ENCODE measurements at places on chromosomes 5 and 9.
A peak's percentile ranks its signal among the peaks of the same experiment; 100 is the strongest.

DNA sequence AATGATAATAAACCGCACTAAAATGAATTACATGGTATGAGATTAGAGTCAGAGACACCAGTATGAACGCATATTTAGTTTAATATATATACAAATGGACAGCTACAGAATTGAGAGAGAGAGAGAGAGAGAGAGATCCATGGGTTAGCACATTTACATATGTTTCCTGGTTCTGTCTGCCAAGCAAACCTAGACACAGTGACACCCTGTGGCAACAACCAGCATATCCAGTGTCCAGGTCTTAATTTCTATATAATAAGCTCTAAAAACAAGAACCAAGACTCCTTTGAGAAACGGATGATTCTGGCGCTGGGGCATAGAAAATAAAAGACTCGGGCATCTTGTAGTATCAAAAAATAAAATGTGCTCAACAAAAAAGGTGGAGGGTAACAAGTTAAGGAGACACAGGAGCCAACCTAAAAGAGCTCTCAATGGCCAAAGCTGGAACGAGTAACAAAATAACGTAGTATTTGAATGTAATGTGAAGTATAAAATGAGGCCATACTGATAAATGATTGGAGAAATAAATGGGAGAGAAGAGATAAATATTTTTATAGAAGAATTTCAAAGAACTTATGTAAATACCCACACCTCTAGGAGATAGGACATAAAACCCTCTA lies 84.5 kb downstream of the RFX3 start:
- DNase-seq: peak; percentile 46

GRCh38 chr9:8251566-8251965 lies 452.0 kb upstream of the DMAC1 start:
- DNase-seq: peak; percentile 73

GRCh38 chr5:63987053-63987452 lies 24.8 kb upstream of the HTR1A start:
- DNase-seq: no peak

DNA sequence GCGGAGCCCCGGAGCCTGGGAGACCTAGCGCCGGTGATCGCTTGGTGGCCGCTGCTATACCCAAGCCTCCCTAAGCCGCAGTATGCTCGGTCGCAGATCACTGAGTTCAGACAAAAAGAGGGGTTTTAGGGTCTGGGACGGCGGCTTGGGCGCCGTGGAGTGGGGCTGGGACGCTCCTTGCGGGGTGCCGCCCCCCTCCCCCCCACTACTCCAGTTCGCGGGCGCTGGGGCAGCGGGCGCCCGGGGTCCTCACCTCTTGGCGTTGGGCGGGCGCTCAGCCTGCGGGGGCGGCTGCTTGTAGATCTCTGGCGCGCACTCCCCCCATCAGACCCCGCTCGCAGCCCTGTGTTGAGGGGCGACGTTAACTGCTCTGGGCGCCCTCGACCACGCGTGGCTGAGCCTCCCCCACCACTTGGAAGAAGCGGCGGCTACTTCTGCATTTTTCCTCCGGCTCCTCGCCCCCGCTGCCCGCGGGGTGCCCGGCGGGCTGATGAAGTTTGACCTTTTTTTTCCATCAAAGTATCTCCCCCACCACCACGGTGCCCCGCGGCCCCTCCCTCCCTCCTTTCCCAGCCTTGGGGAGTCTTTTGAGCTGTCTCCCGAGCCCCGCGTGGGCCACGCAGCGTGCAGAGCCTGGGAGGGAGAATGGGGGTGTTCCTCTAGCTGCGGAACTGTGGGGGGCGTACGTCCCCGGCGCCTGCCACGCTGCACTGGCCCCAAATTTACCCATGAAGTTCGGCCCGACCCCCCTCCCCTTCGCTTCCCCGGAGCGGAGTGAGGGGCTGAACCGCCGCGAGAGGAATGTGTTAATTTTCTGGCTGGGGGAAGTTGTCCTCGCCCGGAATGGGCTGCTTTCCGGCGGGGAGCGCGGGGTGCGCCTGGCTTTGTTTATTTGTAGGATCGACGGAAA lies 1.2 kb downstream of the CXXC5 start:
- no peak for DNase-seq

DNA sequence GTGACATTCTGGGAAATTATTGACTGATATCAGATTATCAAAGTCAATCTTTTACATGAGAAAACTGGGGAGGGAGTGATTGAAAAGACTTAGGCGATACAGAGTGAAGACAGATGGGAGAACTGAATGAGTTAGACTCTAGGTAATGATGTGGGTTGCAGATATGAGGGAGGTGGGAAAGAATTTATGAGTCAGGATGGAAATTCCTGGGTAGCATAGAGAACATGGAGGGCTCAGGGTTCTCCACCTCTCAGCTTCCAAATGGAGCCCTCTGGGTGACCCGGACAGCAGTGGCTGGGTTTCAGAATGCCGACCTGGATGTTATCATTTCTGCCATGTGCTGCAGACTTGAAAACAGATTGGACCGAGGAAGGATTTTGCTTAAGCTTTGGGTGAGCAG lies 75.4 kb upstream of the SHB start:
- no peak for DNase-seq

DNA sequence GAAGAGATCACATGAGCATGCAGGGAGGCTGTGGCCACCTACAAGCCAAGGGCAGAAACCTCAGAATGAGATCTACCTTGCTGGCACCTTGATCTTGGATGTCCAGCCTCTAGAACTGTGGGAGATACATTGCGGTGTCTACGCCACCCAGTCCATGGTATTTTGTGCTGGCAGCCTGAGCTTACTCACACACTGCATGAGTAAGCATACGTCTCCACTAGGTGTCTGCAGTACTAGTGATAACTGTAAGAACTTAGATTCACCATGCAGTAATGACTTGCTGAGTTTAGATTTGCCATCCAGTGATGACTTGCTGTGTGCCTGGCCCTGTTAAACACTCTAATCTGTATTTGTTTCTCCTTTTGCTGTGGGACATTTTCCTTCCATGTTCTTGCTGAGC lies 417.7 kb downstream of the GADD45G start:
- no peak for DNase-seq

DNA sequence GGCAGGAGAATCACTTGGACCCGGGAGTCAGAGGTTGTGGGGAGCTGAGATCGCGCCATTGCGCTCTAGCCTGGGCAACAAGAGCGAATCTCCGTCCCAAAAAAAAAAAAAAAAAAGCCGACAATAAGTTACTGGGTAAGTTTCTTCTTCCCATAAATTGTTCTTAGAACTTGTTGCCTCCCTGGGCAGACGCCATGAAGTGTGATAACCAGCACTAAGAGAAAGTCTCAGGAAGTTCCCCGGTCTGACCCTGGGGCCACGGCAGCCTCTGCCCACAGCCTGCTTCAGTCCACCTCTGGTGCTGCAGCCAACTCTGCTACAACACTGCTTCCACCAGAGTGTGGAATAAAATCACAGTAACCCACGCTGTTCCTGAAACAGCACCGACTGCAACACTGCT lies 19.1 kb downstream of the LPCAT1 start:
- no peak for DNase-seq

DNA sequence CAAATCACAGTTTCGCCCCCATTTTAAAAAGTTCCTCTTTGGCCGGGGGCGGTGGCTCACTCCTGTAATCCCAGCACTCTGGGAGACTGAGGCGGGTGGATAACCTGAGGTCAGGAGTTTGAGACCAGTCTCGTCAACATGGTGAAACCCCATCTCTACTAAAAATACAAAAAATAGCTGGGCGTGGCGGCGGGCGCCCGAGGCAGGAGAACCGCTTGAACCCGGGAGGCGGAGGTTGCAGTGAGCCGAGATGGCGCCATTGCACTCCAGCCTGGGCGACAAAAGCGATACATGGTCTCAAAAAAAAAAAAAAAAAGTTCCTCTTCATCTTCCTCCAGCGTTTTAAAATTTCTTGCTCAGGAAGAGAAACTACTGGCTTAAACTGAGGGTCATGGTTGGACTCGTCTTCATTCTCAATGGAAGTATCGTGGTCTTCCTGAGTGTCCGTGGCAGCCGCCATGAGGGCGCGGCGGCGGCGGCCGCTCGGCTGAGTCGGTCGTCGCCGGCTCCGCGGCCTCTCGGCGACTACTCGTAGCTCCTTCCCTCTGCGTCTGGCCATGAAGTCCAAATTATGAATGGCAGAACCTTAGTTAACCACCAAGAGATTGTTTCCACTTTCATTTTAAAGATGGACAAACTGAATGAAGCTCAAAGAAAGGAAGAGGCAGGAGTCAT lies 92.1 kb upstream of the NR5A1 start:
- DNase-seq: no peak

DNA sequence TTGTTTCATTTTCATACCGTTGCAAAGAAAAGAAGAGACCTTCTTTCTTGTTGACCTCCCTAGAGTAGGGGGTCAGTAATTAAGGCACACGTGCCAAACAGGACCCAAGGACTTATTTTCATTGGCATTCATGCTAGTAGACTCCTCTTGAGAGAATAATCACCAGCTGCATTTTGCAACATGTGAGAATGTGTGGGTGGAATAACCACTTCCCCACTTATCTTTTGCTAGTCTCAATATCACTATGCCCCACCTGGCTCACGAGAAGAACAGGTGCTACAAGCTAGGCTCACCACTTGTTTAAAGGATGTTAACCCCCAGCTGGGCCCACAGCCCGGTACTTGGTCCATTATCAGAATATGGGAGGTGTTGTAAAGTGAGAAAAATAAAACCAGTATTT lies 460.7 kb upstream of the MEF2C start:
- DNase-seq: no peak

- DNase-seq: no peak
These were observed 232.6 kb downstream of the KIAA0825 start for GRCh38 chr5:94385767-94386166.

- DNase-seq: no peak
These were observed 74.9 kb upstream of the HTR4 start for GRCh38 chr5:148729182-148729581.

GRCh38 chr5:59559847-59560246 lies 333.7 kb downstream of the PDE4D start:
- DNase-seq: no peak

- DNase-seq: no peak
These were observed 144.6 kb upstream of the RAI14 start for GRCh38 chr5:34511481-34511880.

- no peak for DNase-seq
These were observed 40.8 kb upstream of the DMRT1 start for GRCh38 chr9:800591-801150.

DNA sequence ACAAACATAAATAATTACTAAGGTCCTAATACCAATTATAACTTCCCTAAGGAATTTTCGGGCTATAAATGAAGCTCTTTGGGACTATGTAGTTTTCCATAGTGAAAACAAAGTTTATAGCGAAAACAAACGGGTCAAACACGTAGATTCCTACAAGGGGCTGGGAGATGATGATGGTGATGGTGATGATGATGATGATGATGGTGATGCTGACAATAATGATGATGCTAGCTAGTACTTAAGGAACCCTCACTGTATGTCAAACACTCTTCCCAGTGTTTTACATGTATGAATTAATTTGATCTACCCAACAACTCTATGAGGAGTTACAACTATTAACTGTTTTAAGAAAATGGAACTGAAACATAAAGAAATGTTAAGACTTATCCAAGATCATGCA lies 63.7 kb upstream of the PIK3R1 start:
- DNase-seq: no peak

- no peak for DNase-seq
These were observed 16.7 kb downstream of the FGD3 start for GRCh38 chr9:92963831-92964606.

DNA sequence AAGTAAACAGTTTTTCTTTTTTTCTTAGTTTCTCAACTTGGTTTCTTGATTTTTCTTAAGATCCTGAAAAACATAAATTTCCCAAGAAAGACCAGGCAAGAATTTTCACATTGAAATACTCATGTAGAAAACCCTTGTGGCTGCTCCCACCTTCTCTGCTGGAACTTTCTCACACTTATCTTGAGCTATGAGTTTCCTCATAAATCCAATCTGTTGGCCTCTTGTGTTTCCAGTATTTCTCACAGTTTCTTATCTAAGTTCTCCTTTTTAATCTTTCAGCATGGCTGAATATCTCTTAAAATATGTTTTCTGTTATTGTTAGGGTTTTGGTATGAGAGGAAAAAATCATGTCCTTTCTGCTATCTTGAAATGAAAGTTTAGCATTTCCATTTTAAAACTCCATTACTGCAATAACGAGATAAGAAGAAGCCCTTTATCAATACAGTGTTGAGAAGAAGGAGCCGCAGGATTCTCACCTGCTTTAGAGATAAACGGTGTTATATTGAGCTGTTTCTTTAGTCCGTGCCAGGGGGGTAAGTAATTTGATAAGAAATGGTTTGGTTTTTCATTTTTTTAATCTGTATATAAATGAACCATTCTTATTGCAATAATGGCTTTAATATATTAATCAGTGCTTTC lies 89.3 kb downstream of the ALDH1A1 start:
- DNase-seq: no peak

DNA sequence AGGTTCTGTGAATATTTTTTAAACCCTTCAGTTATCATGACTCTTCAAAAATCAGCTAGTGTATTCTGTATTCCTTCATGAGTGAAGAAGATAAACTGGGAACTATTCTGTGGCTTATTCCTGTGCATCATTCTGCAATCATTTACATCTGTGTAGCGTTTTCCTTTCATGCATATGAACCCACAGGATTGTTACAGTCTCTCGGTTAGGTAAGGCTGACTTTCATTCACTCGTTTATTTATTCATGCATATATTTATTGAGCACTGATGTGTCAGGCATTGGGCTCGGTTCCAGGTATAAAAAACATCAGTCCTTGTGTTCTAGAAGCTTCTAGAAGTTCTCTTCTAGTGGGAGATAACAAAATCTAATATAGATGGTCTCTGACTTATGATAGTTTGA lies 318.4 kb downstream of the MAN2A1 start:
- DNase-seq: no peak

DNA sequence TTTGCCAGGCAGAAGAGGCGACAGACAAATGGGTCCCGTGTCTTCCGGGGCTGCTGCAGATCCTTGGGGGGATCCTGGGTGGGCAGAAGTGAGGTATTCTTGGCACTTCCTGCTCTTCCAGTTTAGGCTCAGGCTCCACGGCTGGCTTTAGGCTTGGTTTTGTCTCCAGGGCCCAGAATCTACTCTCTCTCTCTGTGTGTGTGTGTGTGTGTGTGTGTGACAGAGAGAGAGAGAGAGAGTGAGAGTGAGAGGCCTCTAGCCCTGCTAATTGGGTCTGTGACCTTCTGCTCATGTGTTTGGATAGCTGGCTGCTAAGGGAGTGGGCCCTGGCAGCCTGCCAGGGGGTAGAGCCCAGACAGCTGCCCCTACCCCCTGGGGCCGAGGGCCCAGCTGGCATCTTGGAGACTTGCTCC lies 39.3 kb downstream of the CRB2 start:
- DNase-seq: no peak

DNA sequence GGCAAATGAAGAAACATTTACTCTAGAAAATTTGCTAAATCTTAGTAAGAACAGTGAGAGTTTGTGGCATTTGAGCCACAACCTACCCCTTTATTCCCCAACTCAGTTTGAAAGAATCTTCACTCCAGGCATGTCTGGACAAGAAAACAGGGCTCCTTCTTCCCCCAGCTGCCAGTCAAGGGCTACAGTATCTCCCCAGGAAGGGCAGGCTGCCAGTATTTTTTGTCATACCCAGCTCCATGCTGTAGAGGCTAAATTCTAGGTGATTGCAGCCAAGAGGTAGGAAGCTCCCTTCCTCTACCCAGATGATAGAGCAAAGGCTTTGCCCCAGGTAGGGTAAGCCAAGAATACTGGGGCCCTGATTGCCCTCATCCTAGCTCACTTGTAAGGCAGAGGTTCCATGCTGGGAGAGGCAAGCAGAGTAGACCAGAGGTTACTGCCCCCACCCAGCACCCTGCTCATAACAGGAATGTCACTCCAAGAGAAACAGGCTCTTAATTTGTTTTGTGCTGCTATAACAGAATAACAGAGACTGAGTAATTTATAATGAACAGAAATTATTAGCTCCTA lies 20.0 kb upstream of the GRPEL2 start:
- DNase-seq: no peak
